ENCODE measurements at places on chromosomes 6 and 20.

DNA sequence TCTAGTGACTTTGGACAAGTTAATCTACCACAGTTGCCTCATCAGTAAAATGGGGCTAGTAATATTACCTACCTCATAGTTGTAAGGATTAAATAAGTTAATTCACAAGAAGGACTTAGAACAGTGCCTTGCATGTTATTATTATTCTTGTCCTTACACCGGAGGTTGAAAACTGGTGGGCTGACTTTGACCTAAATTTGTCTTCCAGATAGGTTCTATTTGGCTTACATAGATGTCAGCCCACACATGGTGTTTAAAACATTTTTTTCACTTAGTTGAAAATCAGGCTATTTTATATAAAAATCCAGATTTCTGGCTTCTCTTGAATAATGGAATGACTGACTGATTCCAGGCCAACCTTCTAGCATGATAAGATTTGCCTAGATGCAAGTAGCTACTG is 3.2 kb downstream of the SYS1 start:
- DNase-seq: no peak

DNA sequence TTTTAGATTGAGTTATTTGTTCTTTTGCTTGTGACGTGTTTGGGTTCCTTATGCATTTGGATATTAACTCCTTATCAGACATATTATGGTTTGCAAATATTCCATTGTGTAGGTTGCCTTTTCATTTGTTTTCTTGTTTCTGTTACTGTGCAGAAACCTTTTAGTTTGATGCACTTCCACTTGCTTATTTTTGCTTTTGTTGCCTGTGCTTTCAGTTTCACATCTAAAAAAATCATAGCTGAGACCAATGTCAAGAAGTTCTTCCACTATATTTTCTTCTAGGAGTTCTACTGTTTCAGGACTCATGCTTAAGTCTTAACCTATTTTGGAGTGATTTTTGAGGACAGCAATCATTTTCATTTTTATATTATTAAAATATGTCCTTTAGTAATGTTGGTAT is 113.5 kb downstream of the EPM2A start:
- DNase-seq: no peak

GRCh38 chr6:14423330-14423729 is 305.8 kb downstream of the CD83 start:
- no peak for DNase-seq

DNA sequence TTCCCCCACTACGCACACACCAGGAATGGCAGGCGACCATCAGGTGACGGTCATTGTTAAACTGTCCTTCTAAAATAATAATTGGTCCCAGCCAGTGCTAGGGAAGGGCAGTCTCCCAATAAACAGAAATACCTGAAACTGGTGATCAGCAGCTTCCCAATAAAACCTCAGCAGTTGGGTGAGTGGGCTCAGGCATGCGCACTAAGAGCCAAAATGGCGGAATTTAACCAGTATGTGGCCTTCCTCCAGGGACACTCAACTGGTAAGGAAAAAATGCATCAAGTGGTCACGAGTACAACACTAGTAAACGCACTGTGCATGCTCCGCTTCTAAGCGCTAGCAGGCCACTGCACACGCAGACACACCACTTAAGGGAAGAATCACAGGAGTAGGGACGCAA is 34.8 kb downstream of the F13A1 start:
- DNase-seq: no peak

DNA sequence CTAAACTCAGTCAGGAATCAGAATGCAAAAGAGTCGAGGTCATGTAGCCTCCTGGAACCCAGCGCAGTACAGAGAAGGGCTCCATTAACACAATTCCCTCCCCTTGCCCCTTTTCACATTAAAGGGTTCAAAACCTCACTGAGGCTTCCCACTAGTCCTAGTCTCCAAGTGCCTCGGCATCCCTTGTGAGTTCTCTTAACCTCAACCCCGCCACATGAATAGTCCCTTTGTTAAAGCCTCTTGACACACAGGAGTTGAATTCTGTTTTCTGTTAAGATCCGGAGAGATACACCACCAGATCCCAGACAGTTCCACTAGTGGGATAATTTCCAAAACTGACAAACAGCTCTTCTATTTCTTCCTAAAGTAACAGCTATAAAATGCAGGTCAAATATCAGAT is 17.8 kb downstream of the PTPRT start:
- DNase-seq: no peak

- no peak for DNase-seq
Measured at GRCh38 chr20:38842026-38842425, 36.5 kb downstream of the PPP1R16B start.

- DNase-seq: peak; percentile 37
Measured at GRCh38 chr6:17413313-17413750, 19.9 kb downstream of the CAP2 start.

DNA sequence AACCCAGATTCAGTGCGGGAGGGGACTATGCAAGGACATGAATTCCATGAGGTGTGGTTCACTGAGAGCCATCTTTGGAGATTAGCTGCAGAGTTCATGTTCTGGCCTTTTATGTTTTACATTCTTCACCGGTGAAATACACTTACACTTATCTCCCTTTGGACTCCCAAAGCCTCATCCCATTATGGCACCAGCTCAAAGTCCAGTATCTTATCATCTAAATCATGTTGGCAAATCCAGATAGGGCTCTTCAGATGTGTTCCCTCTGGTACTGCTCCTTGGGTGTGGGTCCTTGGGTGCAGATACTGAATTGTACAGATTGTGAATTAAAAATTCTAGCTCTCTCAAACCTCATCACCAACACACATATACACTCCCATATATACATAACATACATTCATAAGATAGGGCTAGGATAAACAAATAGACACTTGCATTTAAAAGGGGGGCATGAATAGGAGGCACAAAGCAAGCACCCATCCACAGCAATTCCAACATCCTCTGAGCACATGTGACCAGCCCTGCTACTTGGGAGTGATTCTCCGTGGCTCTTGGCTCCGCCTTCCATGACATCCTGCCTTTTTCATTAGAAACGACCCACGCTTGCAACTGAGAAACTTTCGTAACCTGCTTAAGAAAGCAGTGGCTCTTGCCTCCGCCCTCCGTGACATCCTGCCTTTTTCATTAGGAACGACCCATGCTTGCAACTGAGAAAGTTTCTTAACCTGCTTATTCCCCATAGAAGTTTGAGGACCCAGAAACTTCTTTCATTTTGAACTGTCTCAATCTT is 53.6 kb upstream of the LRRC1 start:
- DNase-seq: no peak

GRCh38 chr20:39524371-39524911 is 562.3 kb downstream of the DHX35 start:
- DNase-seq: no peak

DNA sequence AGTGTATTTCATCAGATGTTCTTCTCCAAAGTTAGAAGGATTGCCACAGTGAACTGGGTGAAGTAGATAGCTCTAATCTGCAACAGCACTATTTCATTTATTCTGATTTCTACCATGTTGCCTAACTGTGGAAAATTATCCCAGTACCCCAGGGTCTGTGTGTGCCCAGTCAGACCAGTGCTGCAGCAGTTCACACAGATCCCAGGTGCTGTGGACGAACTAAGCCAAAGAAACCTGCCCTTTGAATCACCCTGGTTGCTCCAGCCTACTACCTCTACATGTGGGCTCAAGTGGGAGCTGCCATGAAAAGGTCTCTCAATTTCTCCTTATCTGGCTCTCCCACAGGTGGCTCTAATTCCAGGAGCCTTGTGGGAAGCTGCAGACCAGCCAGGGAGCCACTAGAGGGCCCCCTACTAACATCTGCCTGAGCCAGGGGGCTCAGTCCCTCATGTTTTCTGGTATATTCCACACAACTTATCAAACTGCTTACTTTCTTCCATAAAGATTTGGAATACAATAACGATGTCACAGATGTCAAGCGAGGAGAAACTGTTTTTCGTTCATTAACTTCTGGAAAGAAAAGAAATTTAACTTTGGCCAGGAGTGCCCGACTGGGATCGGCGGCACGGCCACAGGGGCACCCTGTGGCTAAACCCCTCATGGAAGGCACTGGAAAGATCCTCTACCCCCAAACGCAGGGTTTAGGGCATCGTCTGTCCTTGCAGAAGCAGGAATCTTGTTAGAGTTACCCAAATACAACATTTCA is 31.6 kb upstream of the LY86 start:
- no peak for DNase-seq

DNA sequence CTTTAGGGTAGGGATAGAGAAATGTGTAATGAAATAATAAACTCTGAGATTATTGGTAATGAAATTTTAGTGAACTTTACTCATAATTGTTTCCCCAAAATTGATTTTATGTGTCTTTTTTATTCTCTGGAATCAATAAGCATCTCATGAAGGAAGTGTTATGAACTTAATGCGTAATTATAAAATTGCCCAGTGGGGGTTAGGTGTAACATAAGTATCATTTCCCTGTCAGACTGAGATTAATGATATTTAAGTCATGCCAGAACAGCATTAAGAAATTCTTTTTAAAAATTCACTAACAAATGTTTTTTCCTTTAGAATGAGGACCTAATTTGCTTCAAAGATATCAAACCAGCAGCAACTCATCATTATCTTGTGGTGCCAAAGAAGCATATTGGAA is 10.0 kb downstream of the HINT3 start:
- DNase-seq: no peak

GRCh38 chr6:92468066-92468465 is 951.3 kb downstream of the EPHA7 start:
- DNase-seq: no peak

DNA sequence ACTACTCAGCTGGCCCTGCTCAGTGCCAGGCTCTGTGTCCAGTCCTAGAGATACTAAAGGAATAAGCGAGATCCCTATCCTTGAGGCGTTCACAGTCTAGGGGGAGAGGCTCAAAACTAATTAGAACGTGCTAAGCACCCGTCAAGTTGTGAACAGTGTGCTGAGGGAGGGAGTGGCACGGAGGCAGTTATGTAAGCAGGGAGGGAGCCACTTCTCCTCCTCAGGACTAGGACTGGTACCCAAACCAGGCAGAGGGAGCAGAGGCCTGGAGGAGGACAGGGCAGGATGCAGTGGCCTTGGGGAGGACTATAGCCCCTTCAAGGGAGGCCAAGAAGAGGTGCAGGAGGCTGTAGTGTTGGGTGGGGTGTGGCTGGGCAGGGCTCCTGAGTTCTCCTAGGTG is 39.6 kb upstream of the VSTM2L start:
- no peak for DNase-seq

- DNase-seq: peak; percentile 66
Measured at GRCh38 chr6:97947841-97948240, 664.8 kb upstream of the MMS22L start.
